ENCODE measurements at places on chromosomes 7 and 10. TPM values are rescaled to one million over a fixed set of nuclear protein-coding genes. Genes with fewer than 3 reads are reported as not detected.

DNA sequence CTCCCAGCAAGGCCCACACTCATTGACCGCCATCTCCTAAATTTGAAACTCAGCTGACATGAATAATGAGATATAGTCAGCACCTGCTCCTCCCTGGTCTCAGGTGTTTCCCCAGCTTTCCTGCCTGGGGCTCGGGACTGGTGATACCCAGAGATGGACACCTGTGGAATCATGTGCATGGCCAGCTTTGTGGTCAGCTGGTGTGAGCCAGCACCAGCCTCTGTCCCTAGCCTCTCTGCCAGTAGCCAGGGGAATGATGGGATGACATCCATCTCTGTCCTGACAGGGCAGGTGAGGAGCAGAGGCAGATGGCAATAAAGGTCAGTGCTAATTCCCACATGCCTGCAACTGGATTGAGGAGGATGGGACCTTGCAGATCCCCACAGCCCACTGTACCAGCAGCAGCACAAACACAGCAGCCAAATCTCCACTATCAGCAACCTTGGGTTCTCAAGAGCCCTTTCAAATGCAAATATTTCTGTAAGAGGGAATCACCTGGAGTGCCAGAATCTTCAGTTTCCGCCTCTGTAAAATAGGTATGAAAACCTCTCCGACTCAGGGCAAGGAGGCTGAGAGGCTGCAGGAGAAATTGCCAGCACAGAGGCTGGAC is 329.2 kb upstream of the ZMIZ1 start:
- DNase-seq = no peak

- no peak for DNase-seq
These were observed 82.6 kb upstream of the ELMO1 start for GRCh38 chr7:37531225-37531624.

- no peak for DNase-seq
These were observed 188.7 kb upstream of the MINDY3 start for GRCh38 chr10:16049050-16049449.

DNA sequence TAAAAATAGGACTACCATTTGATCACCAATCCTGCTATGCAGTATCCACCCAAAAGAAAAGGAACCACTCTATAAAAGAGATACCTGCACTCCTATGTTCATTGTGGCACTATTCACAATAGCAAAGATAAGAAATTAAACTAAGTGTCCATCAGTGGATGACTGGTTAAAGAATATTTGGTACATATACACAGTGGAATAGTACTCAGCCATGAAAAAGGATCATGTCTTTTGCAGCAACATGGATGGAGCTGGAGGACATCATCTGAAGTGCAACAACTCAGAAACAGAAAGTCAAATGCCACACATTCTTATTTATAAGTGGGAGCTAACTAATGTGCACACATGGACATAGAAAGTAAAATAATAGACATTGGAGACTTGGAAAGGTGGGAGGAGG is 116.4 kb downstream of the PFKFB3 start:
- no peak for DNase-seq

- no peak for DNase-seq
These were observed 52.8 kb upstream of the SVIL start for GRCh38 chr10:29687421-29688164.

GRCh38 chr10:6795541-6795940 is 215.5 kb upstream of the PRKCQ start:
- no peak for DNase-seq

DNA sequence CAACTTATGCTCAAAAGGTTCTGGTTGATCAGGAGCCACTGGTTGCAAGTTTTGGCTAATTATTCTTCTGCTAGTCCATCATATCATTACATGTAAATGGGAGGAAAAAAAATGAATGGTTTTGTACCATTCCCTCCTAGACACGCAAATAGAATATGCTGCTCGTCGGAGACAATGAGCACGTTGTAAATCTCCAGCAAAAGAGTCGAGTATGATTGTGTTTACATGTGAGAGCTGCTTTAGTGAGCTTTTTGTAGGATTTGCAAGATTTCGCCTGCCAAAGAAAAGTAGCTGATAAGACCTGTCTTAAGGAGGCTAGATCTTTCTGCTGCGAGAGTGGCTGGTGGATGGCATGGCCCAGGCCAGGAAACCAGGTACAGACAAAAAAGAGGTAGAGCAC is 109.0 kb downstream of the ZMYND11 start:
- DNase-seq = no peak

DNA sequence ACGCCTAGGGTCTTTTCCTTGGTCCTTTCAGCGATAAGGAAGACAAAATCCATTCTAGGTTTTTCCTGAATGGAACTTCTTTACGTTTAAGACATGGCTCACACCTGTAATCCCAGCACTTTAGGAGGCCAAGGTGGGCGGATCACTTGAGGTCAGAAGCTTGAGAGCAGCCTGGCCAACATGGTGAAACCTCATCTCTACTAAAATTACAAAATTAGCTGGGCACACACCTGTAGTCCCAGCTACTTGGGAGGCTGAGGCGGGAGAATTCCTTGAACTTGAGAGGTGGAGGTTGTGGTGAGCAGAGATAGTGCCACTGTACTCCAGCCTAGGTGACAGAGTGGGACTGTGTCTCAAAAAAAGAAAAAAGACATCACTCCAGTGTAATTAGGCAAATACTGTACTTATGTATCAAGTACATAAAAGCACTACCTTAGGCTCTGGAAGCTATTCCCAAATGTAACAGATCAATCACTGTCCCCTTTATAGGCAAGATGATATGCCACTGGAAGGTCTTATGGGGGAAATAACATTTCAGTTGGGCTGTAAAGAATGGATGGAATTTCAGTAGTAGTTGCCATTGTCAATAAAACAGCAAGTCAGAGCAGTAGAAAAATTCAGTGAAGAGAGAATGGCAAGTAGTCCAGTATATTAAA is 5.7 kb downstream of the STK17A start:
- DNase-seq = no peak

GRCh38 chr10:103842605-103843004 is 12.8 kb downstream of the SH3PXD2A start:
- no peak for DNase-seq

GRCh38 chr10:131872827-131873375 is 27.9 kb upstream of the PPP2R2D start:
- no peak for DNase-seq

Gene NKX1-2
- total RNA-seq = not detected

Gene CCDC7
- total RNA-seq = 22.7 TPM

Gene LAMTOR4
- total RNA-seq = 168 TPM

Gene WNT8B
- not detected for total RNA-seq
